Mammary epithelial cell (primary cell): ENCODE measurements at places on chromosomes 12 and 14. TPM values are rescaled to one million over a fixed set of nuclear protein-coding genes. Genes with fewer than 3 reads are reported as not detected.

Gene FGF6
- not detected for total RNA-seq

Gene BDKRB1
- total RNA-seq, result 0.17 TPM

Gene PIWIL1
- total RNA-seq, result not detected

Gene BBOF1
- total RNA-seq, result 7.2 TPM

Gene C3AR1
- total RNA-seq, result 0.17 TPM

Gene CDKN3
- total RNA-seq, result 0.50 TPM

Gene SLC39A2
- total RNA-seq, result not detected
